ENCODE measurements at places on chromosomes 7 and 10. TPM values are rescaled to one million over a fixed set of nuclear protein-coding genes. Genes with fewer than 3 reads are reported as not detected.

GOLGA7B gene
- total RNA-seq: 0.05 TPM

LIPF gene
- total RNA-seq: not detected

GAD2 gene
- total RNA-seq: not detected

CLRN3 gene
- 5.7 TPM for total RNA-seq

LCOR gene
- total RNA-seq: 21.6 TPM

CALML5 gene
- not detected for total RNA-seq

FZD1 gene
- 3.8 TPM for total RNA-seq

SPDYE2 gene
- total RNA-seq: 0.08 TPM

WAC gene
- 48.7 TPM for total RNA-seq

WDFY4 gene
- total RNA-seq: 3.3 TPM

- no peak for DNase-seq
These were observed 34.6 kb downstream of the VTI1A start for GRCh38 chr10:112481602-112482001.

- DNase-seq: no peak
These were observed 33.6 kb downstream of the ARID5B start for GRCh38 chr10:61935077-61935476.

DNA sequence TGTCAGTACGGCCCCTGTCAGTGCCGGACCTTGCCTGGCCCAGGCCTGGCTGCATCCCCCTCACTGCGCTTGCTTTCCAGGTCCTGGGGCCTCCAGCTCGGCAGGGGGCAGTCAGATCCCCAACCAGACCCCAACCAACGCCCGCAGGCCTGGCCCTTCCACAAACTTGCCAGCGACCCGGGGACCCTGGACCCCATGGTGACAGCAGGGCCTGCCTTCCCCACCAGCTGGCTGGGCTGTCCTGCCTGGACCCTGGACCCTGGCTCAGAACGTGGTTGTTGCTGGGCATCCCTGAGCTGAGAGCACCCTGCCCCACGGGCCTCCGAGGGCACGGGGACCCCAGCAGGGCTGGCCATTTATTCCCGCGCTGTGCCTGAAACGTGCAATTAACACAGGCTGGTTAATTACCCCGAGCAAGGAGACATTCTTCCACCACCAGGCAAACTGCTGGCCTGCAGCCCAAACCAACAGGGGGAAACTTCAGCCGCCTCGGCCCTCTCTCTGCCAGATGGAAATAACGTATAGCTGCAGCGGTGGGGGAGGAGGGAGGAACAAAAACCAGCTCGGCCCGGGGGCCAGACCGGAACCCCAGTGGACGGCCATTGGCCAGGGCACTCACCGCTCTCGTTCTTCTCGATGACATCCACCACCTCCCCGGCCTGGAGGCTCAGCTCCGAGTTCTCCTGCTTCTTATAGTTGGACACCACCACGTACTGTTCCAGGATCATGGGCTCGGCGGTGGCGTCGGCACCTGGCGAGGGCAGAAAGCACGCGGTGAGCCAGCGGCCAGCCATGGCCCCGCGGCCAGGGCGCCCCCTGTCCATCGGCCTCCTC, 167.1 kb downstream of the NEURL1 start:
- DNase-seq: peak; percentile 38

GRCh38 chr7:11775401-11775800, 56.6 kb downstream of the THSD7A start:
- DNase-seq: no peak

DNA sequence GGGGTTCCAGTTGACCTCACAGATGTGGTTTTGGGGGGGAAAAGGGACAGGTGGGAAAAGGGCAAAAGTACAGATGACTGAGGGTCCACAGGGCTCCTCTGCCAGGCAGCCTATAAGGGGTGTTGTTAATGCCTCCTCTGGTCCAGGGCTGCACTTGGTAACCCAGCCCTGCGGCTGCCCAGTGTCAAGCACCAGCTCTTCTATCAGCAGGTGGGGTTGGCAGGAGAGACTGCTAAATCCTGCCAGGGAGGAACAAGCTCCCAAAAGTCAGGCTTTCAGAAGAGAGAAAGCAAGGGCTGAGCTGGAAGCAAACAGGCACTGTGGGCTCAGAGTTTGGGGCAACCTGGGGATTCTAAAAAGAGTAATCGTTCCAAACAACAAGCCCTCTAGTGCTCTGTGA, 39.1 kb downstream of the LRRC20 start:
- no peak for DNase-seq

- no peak for DNase-seq
These were observed 249.2 kb downstream of the PARD3 start for GRCh38 chr10:34565934-34566333.

DNA sequence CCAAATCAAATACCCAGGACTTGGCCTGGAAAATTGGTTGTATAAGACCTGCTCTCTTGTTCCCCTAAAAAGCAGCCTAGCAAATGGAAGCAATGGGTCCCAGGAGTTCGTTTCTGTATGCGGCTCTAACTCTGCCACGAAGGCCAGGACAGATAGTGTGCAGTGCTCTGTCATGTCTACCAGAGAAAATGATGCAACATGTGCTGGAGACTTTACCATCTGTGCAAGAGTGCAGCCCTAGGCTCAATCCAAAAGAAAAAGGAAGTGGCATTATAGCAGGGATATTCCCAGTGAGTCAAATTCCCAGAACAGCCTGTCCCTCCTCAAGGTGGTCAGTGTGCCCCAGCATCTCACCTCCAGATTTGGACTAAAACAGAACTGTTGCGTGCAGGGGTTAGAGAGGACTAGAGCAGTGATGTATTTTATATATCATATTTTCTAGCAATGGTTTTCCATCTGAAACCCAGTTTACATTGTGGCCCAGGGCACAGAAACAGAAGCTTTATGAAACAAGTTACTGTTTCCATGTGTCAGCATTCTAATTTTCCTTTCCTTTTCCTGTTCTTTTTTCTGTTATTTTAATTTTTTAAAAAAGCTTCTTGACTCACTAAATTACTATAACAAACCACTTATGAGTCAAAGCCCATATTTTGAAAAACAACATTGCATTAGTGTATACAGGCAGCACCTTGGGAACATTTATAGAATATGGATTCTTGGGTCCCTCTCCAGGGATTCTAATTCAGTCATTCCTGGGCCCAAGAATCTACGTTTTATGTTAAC, 311.2 kb downstream of the RNLS start:
- no peak for DNase-seq

DNA sequence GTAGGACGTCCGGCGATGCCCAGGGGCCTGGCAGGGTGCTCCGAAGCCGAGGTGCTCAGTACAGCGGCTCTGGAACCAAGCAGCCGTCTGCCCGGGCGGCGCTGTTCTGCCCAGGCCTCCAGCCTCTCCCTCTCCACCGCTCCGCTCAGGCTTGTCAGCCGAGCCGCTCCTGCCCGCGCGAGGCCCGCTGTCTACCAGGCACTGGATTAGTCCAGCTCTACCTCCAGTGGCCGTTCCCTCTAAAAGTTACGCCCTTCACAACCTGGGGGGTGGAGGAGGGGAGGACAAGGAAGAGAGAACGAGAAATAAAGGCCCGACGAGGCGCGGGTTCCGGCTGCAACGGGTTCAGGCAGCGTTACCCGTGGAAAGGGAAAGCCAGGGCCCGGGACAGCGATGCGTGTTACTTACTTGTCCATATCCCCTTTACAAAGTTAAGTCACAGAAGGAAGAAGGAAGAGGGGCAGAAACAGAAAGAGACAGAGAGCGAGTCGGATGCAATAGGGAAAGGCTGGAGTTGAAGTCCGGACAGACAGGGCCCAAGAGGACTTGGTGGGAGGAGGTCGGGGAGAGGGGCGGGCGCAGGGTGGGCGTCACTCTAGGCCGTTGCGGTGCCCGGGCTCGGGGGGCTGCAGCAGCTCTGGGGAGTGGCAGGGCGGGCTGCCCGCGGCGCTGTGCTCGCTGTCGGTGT, 2.8 kb downstream of the SP8 start:
- peak; percentile 59 for DNase-seq

GRCh38 chr7:47535704-47536628, 45.9 kb downstream of the TNS3 start:
- DNase-seq: no peak

DNA sequence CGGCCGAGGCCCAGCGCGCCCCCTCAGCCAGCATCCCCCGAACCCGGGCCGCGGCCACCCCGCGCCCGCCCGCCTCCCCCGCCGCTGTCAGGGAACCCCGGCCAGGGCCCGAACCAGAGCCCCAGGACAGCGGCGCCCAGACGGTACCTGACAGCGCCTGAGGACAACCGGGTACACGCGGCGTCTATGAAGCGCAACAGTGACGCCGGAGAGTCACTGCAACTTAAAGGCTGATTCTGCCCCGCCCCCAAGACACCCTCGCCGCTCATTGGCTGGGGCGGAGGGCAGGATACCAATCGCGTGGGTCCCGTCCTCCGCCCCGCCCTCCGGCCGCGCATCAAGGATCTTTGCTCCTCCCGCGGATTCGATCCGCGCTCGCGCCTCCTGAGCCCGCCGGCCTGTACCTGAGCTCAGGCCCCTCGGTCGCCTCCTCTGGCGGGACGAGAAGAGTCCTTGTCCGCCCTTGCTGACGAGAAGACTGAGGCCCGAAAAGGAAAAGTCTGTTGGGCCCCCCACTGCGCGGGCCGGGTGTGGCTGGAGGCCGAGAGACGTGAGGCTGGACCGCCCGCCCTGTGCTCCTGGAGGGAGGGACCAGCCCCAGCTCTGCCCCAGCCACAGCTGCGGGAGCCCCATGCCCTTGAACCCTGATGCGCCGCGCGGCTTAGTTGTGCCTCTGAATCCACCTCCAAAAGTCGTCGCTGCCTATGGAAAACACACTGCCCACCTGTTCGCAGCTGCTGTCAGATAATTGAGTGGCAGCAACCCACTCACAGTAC, at the start of gene OAT:
OAT (minus strand) TSS at position 198 of the 776 bp plus-strand sequence. CDS start 6,752 bp downstream, outside the sequence.
- DNase-seq: peak; percentile 98

- peak; percentile 66 for DNase-seq
These were observed 1.1 kb downstream of the HNRNPA2B1 start for GRCh38 chr7:26199301-26200037.

GRCh38 chr7:36262309-36263094, 109.4 kb downstream of the EEPD1 start:
- DNase-seq: no peak

GRCh38 chr7:145797507-145797906, 319.1 kb upstream of the CNTNAP2 start:
- DNase-seq: no peak

GRCh38 chr7:36639826-36640225, 84.5 kb downstream of the AOAH start:
- no peak for DNase-seq

DNA sequence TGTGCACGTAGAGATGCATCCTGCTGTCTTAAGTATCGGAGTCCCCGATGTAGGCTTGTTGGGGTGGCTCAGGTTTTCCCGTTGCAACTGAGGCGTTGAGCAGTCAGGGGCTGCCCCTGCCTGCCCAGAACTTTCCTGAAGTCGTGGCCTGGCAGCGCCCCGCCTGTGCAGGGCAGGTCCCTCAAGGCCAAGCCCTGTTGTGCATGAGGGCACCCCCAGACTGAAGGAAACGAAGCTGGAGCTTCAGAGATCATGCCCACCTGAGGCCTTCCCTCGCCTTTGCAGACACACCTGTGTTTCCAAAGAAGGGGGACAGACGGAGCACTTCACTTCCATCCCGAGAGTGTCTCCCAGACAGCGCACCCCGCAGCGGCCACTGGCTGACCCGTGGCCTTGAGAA, 121.1 kb downstream of the NKX6-2 start:
- DNase-seq: no peak

DNA sequence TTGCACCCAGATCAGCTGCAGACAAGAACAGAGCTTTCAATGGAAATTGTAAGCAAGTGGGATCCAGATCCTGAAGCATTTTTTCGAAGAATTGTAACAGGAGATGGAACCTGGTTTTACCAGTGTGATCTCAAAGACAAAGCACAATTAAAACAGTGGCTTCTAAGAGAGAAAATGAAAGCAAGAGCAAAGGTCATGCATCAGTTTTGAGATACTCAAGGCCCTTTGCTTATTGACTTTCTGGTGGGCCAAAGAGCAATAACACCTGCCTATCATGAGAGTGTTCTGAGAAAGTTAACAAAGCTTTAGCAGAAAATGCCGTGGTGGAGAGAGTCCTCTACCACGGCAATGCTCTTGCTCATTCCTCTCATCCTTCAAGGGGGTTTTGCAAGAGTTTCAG, 194.8 kb downstream of the TMEM178B start:
- no peak for DNase-seq

DNA sequence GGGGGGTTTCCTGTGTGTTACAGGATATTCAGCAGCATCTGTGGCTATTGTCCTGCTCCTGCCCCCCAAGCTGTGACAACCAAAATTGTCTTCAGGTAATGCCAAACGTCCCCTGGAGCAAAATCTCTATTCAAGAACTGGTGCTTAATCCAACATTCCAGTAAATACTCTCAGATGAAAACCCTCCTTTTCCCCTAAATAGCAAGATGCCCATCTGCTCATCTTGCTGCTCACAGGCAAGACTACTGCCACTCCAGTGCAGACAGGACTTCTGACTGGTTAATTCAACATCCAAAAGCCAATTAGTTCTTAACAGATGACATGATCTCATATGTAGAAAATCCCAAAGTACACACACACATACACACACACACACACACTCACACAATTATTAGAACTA, 20.5 kb upstream of the JAZF1 start:
- DNase-seq: no peak

GRCh38 chr10:11746883-11747539, 4.8 kb downstream of the ECHDC3 start:
- DNase-seq: no peak

- DNase-seq: no peak
These were observed 22.3 kb upstream of the AGR3 start for GRCh38 chr7:16904076-16904475.

Data from liver (tissue), 10 donors.